ENCODE measurements at places on chromosomes 16 and 17.

GRCh38 chr17:43406676-43407645, 8.2 kb downstream of the ARL4D start:
- DNase-seq = no peak

DNA sequence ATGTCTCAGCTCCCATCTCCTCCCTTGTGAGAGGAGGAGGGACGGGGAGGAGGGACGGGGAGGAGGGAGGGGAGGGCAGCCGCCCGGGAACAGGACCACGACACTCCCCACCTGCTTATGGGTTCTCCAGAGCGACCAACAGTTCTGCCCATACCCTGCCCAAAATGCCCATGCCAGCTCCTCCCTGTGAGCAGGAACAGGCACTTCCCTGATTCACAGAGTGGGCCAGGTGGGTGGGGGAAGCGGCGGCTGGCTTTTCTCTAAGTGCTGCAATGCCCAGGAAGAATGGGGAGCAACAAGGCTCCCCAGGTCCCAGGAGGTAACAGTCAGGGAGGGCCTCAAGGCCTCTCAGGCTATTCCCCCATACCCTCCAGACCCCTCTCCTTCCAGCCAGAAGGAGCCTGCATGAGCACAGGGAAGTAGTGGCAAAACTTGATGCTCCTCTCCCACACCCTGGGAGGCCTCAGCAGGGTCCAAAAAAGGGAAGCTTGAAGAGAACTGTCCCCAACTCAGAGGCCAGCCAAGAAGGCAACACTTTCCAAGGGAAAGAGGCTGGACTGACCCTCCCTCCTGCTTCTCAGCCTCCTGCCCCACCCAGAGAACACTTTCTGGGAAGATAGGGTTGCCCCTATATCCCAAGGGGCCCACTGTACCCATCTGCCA, 53.8 kb downstream of the MYO18A start:
- DNase-seq = no peak

DNA sequence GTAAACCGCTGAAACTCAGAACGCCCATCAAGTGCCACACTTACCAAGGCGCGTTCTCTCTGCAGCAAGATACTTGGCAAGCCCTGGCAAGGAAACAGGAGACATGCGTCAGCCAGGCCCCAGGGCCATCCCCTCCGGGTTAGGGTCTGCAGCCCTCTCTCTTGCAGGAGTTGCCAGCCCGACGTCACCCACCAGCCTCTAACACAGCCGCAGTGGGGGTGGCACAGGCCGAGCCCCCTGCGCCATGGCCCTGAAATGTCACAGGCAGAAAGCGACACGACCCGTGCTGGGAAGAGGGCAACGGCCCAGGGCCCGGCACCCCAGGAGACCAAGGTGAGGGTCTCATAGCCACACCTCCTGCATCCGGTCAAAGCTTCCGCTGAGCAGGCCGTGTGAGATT, 21.9 kb downstream of the ELAC2 start:
- no peak for DNase-seq

GRCh38 chr17:17890773-17891759, 54.3 kb upstream of the SREBF1 start:
- no peak for DNase-seq

DNA sequence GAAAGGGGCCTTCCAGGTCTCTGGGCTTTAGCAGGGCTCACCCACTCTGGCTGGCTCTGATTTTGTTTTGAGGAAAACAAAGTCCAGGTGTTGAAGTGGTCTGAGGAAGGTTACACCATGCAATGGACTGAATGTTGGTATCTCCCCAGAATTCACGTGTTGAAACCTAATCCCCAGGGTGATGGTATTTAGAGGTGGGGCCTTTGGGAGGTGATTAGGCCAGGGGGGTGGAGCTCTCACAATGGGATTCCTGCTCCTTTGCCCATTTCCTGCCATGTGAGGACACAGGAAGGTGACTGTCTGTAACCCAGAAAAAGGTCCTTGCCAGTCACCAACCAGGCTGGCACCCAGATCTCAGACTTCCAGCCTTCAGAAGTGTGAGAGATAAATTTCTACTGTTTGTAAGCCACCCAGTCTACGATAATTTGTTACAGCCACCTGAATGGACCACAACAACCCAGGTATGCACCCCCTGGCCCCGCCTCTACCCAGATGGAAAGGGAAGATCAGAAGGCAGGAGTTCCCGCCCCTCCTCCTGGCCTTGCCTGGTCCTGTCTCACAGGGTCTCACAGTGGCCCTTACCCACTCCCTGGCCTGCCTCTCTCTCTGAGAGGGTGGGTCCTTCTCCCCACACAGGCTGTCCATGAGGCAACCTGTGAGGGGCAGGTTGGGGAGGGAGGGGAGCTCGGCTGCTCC, 32.0 kb downstream of the LRRC75A start:
- no peak for DNase-seq

- no peak for DNase-seq
Measured at GRCh38 chr16:67907397-67908180, 14.5 kb downstream of the PSKH1 start.

DNA sequence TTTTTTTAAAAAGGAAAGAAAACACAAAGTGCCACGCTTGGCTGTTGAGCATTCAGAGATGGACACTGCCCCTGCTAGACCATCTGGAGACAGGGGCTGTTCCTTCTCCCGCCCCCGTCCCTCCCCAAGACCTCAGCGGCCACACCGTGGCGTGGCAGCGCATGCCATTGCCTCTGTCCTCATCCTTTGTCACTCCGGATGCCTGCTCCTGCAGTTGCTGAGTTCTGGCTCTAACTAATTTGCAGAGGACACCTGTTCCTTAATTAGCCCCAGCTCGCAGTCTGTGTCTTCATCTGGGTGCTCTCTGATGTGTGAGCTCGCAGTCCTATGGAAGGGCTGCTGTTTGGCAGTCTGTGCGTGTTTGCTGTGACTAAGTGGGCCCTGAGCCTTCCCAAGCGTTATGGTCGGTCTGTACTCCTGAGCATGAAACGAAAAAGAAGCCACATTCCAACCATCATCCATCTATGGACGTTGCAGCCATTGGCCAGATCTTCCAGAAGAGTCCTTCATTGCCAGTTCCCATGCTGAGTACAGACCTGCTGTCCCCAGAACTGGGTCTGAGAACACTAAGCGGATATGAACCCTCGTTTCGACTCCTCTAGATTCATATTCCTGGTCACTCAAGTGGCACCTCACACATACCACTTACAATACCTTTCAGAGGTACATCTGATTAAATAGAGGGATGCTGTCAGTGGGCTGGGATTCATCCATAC, 40.9 kb upstream of the NAT9 start:
- DNase-seq = no peak

GRCh38 chr17:67477687-67478086, 100.6 kb downstream of the PITPNC1 start:
- DNase-seq = no peak

- DNase-seq = no peak
Measured at GRCh38 chr17:76709077-76709950, 1.5 kb downstream of the MXRA7 start.

DNA sequence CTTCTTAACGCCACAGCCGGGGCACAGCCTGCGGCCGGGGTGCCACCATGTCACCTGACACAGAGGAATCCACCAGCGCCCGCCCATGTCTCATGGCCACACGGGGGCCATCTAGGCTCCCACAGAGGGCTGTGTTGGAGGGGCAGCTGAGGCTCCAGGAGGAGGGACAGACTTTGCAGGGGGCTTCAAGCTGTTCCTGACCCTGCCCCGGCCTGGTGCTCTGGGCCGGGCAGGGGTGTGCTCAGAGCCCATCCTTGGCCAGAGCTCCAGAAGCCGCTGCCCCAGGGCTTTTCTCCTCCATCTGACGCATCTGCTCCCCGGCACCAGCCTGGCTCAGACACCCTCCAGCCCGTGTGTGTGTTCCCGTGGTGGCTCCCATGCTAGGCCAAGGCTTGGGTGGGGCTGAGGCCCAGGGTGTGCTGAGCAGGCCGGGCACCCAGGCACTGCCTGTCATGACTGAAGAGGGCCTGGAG, 7.8 kb upstream of the SLC38A10 start:
- DNase-seq = no peak
